ENCODE measurements at places on chromosomes 3 and 15.

DNA sequence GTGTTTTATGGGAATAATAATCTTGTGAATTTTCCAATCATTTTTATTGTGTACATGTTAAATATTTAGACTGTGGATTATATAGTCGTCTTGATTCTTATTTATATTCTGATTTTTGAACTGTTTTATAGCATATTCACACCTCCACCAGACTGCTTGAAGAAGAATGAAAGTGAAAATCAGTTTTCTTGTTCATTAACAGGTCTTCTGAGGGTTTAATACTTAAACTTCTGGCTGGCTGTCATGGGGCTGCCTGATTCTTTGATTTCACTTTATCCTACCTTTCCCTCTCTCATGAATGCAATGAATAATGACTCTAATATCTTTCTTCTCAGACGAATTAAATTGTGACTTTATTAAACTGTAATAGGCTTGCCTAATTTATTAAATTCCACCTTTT lies 56.2 kb downstream of the ATP2C1 start:
- no peak for DNase-seq

DNA sequence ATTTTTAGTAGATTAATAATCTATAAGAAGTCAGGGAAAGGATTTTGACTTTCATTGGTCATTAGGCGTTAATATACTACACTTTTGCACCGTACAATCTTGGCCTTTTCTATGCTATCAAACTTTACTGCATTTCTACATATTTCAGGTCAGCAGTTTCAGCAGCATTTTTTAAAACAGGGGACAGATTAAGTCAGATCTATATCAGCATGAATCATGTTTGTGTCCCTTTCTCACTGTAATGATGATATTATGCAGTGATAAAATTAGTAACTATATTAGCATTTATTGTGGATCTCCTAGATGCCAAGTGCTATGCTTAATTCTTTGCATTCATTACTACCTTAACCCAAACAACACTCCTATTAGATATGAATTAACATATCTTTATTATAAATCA lies 20.3 kb upstream of the AADAC start:
- no peak for DNase-seq

- DNase-seq, result no peak
Observed at GRCh38 chr3:72001758-72002157, 216.8 kb upstream of the PROK2 start.

DNA sequence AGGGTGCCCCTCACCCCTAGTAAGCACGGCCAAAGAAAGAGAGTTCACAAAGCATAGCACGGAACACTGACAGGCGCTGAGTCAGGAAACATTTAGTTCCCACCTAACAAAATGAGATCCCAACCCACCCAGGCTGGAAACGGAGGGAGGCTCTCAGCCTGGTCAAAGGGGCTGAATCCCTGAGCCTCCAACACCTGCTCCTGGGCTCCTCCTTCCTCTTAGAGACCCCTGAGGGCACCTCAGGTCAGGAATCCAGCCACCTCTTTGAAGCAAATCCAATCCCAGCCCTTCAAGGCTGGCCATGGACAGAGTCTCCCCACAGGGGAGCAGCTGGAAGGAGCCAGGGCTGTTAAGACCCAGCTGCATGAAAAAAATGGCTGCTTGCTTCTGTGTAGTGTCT lies 154.4 kb upstream of the HES1 start:
- DNase-seq, result no peak

- no peak for DNase-seq
Observed at GRCh38 chr15:73114064-73114463, 61.8 kb downstream of the NEO1 start.

- DNase-seq, result no peak
Observed at GRCh38 chr15:67138891-67139855, 73.8 kb downstream of the SMAD3 start.

DNA sequence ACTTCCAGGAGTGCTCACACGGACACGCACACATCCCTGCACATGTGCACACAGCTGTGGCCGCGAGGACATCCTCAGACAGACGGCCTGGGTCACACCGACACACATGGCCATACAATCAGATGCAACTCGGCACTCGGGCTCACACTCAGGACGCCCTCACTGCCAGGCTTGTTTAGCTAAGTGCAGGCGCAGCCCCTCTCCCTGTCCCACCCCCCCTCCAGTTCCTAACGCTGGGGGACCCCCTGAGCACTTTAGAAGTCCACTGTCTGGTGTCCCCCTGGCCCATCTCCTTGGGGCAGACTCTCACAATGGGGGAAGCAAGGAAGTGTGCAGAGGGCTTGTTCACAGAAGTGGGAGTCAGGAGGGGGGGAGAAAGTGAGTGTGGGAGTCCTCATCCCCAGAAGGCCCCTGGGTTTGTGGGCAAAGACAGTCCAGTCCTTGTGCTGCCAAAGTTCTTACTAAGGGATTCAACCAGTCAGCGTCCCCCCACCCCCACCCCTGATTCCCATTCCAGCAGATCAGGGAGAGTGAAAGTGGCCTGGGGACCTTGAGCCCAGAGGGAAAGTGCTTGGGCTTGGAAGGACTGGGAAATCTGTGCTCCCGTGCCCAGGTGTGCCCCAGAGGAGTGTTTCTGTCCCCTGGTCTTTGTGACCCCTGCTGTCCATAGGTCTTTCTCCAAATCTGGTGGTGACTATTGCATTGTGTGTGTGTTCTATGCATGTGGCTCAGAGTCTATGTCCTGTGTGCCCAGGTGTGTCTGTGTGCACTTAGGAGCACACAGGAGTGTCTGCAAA lies 767 bp upstream of the GATA2 start:
- no peak for DNase-seq

DNA sequence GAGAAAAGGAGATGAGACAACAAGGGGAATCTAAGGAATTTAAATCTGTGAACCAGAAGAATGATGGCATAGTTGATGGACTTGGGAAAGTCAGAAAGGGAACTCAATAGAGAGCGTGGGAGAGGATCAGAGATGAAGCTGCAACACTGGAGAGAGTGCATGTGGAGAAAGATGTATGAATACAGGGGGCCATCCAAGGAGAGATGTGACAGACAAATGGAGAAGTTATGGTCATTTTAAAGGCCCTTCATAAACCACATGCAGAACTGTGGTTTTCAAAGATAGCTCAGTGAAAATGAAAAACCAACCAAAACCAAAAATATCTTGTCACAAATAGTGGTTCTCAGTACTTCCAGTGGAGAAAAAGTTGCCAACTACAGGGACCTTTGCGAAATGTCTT lies 265.2 kb downstream of the SUCLG2 start:
- no peak for DNase-seq

DNA sequence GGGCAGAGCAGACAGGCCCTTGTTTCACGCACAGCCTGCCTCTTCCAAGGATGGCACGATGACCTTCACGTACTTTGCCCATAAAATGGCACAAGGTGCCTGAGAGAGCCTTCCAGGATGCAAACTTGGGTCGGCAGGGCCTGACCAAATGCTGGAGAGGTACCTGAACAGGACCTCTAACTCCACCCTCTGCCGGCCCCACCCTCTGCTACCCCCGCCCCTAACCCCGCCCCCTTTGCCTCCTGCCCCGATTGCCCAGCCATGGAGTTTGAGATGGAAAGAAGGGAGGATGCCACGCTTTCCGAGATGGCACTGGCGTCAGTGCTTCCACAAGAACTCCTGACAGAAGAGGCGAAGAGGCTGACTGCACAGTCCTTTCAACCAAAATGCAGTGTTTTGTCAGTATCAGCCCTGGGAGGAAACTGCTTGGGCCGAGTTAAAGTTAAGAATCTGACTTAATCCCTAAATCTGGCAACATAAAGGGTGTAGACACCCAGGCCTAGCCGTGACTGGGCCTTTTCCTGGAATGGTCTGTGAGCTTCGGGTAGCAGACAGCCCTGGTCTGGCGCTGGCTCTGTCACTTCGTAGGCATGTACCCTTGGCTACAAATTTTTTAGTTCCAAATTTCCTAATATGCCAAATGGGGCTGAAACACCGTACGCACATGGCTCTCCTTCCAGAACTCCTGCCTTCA lies 230.3 kb upstream of the RGMA start:
- no peak for DNase-seq

DNA sequence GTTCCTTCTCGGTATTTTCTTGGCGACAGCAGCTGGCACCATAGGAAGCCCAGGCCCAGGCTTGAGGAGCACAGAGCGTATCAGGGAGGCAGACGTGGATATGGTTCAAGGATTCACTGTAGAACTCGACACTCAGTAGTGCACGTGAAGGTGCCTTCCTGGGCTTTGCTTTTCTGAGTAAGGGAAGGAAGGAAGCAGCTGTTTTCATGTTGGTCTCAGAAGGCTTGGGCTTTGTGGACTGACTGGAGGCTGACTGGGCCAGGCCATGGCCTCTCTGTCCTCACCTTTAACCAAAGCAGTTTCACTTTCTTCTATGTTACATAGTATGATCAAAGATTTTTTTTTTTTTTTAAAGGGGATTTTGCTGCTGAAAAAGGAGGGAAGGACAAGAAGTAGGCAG lies 6.9 kb upstream of the GHRL start:
- DNase-seq, result no peak

GRCh38 chr3:141561426-141562034 lies 74.7 kb downstream of the RASA2 start:
- DNase-seq, result no peak

- no peak for DNase-seq
Observed at GRCh38 chr3:126399351-126399735, 4.6 kb downstream of the CFAP100 start.

DNA sequence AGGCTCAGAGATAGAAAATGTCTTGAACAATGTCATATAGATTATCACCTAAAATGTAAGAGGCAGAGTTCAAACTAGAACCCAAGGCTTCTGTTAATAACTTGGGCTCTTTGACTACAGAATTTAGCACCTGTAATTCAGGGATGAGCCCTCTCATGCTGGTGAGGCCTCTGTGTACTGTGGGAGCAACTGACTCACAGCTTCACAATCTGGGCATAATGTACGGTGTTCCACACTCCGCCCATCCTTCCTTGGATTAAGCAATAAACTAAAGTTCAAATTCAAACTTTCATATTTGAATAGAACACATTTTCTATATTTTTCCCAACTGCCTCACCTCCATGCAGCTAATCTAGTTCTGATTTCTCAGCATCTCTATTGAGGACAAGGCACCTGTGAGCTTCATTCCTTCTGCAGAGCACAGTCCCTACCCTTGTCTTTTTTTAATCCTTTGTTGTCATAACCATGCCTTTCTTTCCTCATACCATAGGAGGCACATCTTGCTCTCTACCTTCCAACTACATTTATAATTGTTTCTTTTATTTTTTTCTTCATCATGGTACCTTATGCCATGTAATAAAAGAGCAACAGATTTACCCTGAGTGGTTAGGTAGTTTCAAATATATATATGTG lies 392.1 kb downstream of the NLGN1 start:
- no peak for DNase-seq

- no peak for DNase-seq
Observed at GRCh38 chr15:100043068-100043641, 298.6 kb downstream of the ADAMTS17 start.

- no peak for DNase-seq
Observed at GRCh38 chr3:94612631-94613030, 549.8 kb downstream of the NSUN3 start.

- no peak for DNase-seq
Observed at GRCh38 chr15:73631915-73632669, 1.1 kb downstream of the NPTN start.

DNA sequence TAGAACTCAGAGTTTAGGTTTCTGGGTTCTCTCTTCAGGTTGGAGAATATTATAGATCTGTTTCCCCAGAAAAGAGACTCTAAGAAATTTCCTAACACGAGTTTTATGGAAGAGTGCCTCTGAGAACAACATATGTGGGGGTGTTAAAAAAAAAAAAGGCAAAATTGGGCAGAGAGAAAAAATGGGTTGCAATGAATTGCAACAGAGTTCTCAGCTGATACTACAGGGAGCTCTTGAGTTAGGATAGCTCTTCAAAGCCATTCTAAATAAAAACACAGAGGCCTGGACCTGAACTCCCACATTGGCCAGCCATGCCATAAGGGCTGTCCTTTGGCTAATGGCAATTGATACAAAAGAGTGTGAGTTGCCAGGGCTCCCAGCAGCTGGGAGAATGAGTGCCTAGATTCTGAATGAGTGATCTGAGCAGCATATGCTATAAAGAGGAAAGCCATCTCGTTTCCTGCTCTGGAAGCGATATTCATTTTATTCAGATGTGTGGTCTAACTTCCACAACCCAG lies 20.1 kb upstream of the UBE2E2 start:
- no peak for DNase-seq

DNA sequence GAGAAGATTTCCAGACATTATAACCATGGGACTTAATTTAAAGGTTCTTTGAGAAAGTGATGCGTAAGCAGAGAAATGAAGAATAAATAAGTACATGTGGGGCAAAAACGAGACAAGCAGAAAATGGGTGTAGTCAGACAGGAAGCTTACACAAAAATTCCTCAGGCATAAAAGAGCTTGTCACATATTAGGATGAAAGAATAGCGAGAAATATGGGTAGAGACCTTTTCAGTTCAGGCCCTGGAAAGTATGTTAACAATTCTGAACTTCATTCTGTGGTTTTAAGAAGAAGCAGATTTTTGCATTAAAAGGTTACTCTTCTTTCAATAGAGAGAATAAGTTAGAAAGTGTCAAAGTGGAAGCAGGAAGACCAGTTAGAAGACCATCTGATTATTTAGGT lies 352.4 kb downstream of the ROBO1 start:
- no peak for DNase-seq

DNA sequence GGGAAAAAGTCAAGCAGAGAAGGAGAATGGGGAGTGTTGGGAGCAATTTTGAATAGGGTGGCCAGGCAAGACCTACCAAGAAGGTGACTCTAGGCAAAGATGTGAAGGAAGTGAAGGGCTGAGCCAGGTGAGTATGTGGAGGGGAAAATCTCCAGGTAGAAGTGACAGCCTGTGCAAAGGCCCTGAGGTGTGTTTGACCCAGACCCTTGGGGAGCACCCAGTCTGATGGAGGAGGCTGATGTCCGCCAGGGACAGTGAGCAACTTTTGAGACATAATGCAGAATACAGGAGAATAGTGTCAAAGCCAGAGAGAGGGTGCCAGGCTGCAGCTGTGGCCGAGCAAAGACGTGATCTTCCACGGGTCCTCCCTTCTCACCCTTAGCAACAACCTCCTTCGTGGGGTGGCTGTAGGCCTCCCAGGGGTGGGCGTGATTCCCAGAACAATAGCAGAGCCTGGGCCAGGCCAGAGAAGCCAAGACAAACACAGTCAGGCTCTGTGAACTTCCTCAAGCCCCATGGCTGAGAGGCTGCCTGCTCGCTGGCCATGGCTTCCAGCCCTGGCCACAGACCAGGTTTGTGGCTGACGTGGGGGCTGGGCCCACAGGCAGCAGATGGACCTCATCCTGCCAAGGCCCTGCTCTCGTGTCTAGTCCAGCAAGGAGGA lies 58.1 kb downstream of the SLC6A6 start:
- DNase-seq, result no peak

- DNase-seq, result no peak
Observed at GRCh38 chr3:122984650-122985049, 42.9 kb downstream of the SEMA5B start.

Measured in stimulated activated CD8-positive, alpha-beta memory T cell treated with anti-CD3 and anti-CD28 coated beads, Interleukin-15, amount 100 ng/mL, for 24 hours (primary cell).